ENCODE measurements at places on chromosomes 7 and 10. TPM values are rescaled to one million over a fixed set of nuclear protein-coding genes. Genes with fewer than 3 reads are reported as not detected.

GRCh38 chr10:120969219-120969645 lies 118.1 kb downstream of the WDR11 start:
- no peak overlapping the region for H3K27ac ChIP-seq
- no peaks in the 10 kb centered on the region for H3K27me3 ChIP-seq
- H3K4me1 ChIP-seq, result no peaks in the 10 kb centered on the region
- no peaks in the 10 kb centered on the region for H3K36me3 ChIP-seq
- H3K4me3 ChIP-seq, result no peak overlapping the region

GRCh38 chr7:141915565-141915964 lies 634 bp upstream of the OR9A4 start:
- no peaks in the 10 kb centered on the region for H3K36me3 ChIP-seq
- DNase-seq, result no peak
- H3K4me3 ChIP-seq, result no peak overlapping the region
- H3K4me1 ChIP-seq, result no peaks in the 10 kb centered on the region

- H3K36me3 ChIP-seq, result no peaks in the 10 kb centered on the region
- peaks cover 6% of the 10 kb centered on the region for H3K4me1 ChIP-seq
- H3K4me3 ChIP-seq, result no peak overlapping the region
- no peak for DNase-seq
Observed at GRCh38 chr7:1229956-1230355, 2.7 kb upstream of the UNCX start.

The SHOC2 gene
- total RNA-seq, result 30.2 TPM

The PTF1A gene
- not detected for total RNA-seq

Data from H1 (cell line).